ENCODE measurements at places on chromosomes 5 and 9. TPM values are rescaled to one million over a fixed set of nuclear protein-coding genes. Genes with fewer than 3 reads are reported as not detected.

Gene HMCN2
- total RNA-seq = 0.66 TPM

Gene ZNF366
- total RNA-seq = 0.57 TPM

Gene PCDHA7
- total RNA-seq = 2.4 TPM

Gene SLC1A1
- 11.4 TPM for total RNA-seq

Gene CCDC180
- 5.0 TPM for total RNA-seq

Gene PAXX
- total RNA-seq = 34.2 TPM

Gene OTP
- total RNA-seq = 1.4 TPM

Gene GPR150
- total RNA-seq = 0.33 TPM

Gene RAB14
- total RNA-seq = 31.0 TPM

Gene MYMK
- total RNA-seq = not detected

Gene ANKRD55
- 0.41 TPM for total RNA-seq

Gene RNF44
- 30.9 TPM for total RNA-seq

Gene OTULIN
- 10.9 TPM for total RNA-seq

Gene GPRIN1
- total RNA-seq = 39.6 TPM

Gene INSL6
- 0.76 TPM for total RNA-seq

Gene ARL14EPL
- not detected for total RNA-seq

Gene HMMR
- total RNA-seq = 1.5 TPM

Gene SLC36A2
- total RNA-seq = 0.45 TPM

Gene ZNF883
- total RNA-seq = 0.29 TPM

Gene SPEF2
- 3.3 TPM for total RNA-seq

Gene FAM151B
- 3.0 TPM for total RNA-seq

Gene IL13
- total RNA-seq = not detected

Gene CCNI2
- total RNA-seq = 4.6 TPM

Gene LIFR
- 463 TPM for total RNA-seq

Gene ADAMTS13
- total RNA-seq = 4.6 TPM

Gene SYK
- 0.67 TPM for total RNA-seq

Gene UBTD2
- total RNA-seq = 29.3 TPM

Gene SLCO6A1
- total RNA-seq = 1.0 TPM

Gene ADGRD2
- total RNA-seq = 0.14 TPM

Gene GLRA1
- total RNA-seq = 9.1 TPM

Gene PCDHA9
- 0.17 TPM for total RNA-seq

Gene TMEM232
- total RNA-seq = 3.3 TPM

Gene ABO
- total RNA-seq = under 0.01 TPM

Gene CCL21
- not detected for total RNA-seq

Gene OCLN
- total RNA-seq = 13.2 TPM

Gene SPINK7
- 0.96 TPM for total RNA-seq

Gene RBM18
- 14.6 TPM for total RNA-seq

Gene CAVIN4
- total RNA-seq = 4.3 TPM

Gene SLC22A4
- 2.4 TPM for total RNA-seq

Gene SNX2
- total RNA-seq = 52.6 TPM

Gene RNF183
- total RNA-seq = 1.4 TPM

Gene PTCH1
- 59.2 TPM for total RNA-seq

Gene HTR4
- 0.32 TPM for total RNA-seq

Gene PPP1R26
- total RNA-seq = 6.8 TPM

Gene HSD17B4
- 85.8 TPM for total RNA-seq

Gene SLC45A2
- total RNA-seq = 0.68 TPM

Gene SLC25A48
- 0.59 TPM for total RNA-seq

Gene PLPPR1
- total RNA-seq = 0.17 TPM

Gene DND1
- 0.19 TPM for total RNA-seq

Gene MAMDC2
- total RNA-seq = 0.25 TPM

Gene BARX1
- total RNA-seq = 0.42 TPM

Gene MSMP
- total RNA-seq = not detected

Gene DIMT1
- total RNA-seq = 24.0 TPM

Gene CDH6
- total RNA-seq = 1.5 TPM

Gene IL5
- total RNA-seq = not detected

Data from motor neuron (in vitro differentiated cells).